ENCODE measurements at places on chromosomes 13 and 19.

GRCh38 chr19:49067554-49067953, 2.9 kb upstream of the NTF4 start:
- peaks cover 4% of the 10 kb centered on the region for H3K4me1 ChIP-seq
- H3K4me3 ChIP-seq: no peak overlapping the region
- H3K27me3 ChIP-seq: peaks cover 55% of the 10 kb centered on the region
- H3K36me3 ChIP-seq: peaks cover 9% of the 10 kb centered on the region
- H3K27ac ChIP-seq: no peak overlapping the region

GRCh38 chr13:43389983-43390382, 366.6 kb downstream of the DNAJC15 start:
- no peak overlapping the region for H3K27ac ChIP-seq
- H3K4me1 ChIP-seq: no peaks in the 10 kb centered on the region
- no peaks in the 10 kb centered on the region for H3K36me3 ChIP-seq
- no peak overlapping the region for H3K4me3 ChIP-seq
- peaks cover 7% of the 10 kb centered on the region for H3K27me3 ChIP-seq

DNA sequence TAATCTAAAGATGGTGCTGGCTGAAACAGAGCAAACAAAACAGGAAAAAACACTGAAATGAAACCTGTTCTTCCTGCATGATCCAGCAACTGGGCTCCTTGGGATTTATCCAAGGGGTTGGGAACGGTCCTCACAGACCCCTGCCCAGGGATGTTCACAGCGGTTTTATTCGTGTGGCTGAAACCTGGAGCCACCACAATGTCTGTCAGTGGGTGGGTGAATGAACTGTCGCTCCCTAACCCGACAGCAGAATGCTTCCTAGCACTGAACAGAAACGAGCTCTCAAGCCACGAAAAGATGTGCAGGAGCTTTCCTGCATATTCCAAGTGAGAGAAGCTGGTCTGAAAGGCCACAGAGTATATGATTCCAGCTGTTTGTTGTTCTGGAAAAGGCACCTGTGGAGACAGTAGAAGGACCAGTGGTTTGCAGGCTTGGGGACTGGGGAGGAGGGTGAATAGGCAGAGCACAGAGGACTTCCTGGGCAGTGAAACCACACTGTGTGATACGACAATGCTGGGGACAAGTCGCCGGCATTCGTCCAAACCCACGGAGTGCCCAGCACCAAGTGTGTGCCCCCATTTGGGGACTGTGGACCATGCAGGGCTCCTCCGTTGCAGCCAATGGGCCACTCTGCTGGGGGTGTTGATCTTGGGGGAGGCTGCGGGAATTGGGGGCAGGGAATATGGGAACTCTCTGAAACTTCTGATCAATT, 73.9 kb downstream of the TEX29 start:
- H3K4me1 ChIP-seq: peaks cover 4% of the 10 kb centered on the region
- H3K27me3 ChIP-seq: peaks cover 32% of the 10 kb centered on the region
- no peaks in the 10 kb centered on the region for H3K36me3 ChIP-seq
- no peak overlapping the region for H3K27ac ChIP-seq
- no peak overlapping the region for H3K4me3 ChIP-seq
- no peak for DNase-seq

GRCh38 chr19:16327501-16327900, 2.9 kb downstream of the KLF2 start:
- no peaks in the 10 kb centered on the region for H3K27me3 ChIP-seq
- peak overlapping the region; percentile 97 for H3K27ac ChIP-seq
- H3K4me1 ChIP-seq: peaks cover 48% of the 10 kb centered on the region
- DNase-seq: no peak

DNA sequence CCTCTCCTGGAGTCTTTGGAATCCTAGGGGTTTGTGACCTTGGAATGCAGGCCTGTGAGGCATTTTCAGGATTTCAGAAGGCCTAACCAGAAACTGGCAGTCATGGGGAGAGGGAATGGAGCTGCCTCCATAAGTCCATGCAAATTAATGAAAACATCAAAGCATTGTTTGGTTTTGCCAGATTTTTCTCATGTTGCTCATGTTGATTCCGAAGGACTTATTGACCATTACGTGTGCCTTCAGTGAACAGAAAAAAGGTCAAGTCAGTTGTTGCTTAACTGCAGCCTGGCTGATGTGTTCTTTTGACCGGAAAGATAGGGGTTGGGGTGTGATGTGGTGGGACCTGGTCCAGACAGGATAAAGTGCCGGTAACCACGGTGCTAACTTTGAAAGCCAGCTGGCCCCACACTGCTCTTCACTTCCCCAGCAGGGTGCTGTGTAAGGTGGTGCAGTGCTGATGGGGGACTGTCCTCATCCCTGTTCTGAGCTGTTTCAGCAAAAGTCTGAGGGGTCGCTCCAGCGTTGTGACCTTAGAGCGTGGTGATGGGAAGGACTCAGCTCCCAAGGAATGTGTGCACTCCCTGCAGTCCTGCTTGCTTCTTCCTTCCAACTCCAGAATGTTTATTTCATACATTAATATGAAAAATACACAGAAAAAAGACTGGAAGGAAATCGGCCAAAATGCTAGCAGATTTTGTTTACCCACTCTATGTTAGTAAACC, 3.5 kb downstream of the RNF113B start:
- DNase-seq: no peak
- H3K27ac ChIP-seq: no peak overlapping the region
- H3K4me1 ChIP-seq: no peaks in the 10 kb centered on the region
- H3K4me3 ChIP-seq: no peak overlapping the region

GRCh38 chr13:110265341-110265681, 41.6 kb downstream of the COL4A1 start:
- DNase-seq: no peak
- H3K36me3 ChIP-seq: no peaks in the 10 kb centered on the region
- no peak overlapping the region for H3K27ac ChIP-seq
- peaks cover 47% of the 10 kb centered on the region for H3K27me3 ChIP-seq

DNA sequence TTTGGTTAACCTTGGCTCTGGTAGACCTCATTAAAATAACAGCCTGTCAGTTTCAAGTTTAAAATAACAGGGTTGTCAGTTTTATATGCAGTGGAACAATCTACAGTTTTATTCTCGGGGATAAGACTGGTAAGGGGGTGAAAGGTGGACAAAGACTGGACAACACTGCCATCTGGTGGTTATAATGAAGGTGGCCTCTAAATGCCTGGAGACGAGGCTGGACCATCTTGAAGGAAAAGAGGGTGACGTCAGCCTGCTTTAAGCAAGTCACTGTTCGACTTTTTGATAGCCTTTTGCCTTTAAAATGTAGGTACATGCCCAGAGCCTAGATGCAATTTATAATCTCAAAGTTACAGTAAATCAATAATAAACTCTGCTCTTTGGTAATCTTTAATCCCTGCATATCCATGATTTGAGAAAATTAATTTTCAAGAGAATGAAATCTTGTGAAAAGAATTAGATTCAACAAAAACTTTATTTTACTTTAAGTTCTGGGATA, 117.0 kb downstream of the DCT start:
- H3K36me3 ChIP-seq: no peaks in the 10 kb centered on the region
- DNase-seq: peak; percentile 23
- no peak overlapping the region for H3K4me3 ChIP-seq
- peaks cover 28% of the 10 kb centered on the region for H3K27me3 ChIP-seq
- H3K4me1 ChIP-seq: no peaks in the 10 kb centered on the region
- H3K27ac ChIP-seq: no peak overlapping the region

- peaks cover 47% of the 10 kb centered on the region for H3K27me3 ChIP-seq
- no peaks in the 10 kb centered on the region for H3K36me3 ChIP-seq
- no peak for DNase-seq
- H3K4me1 ChIP-seq: peaks cover 6% of the 10 kb centered on the region
- no peak overlapping the region for H3K27ac ChIP-seq
- H3K4me3 ChIP-seq: peak overlapping the region; percentile 19
Observed at GRCh38 chr19:3882041-3882384, 1.5 kb downstream of the ATCAY start.

- no peaks in the 10 kb centered on the region for H3K4me1 ChIP-seq
- no peak overlapping the region for H3K4me3 ChIP-seq
- H3K27me3 ChIP-seq: peaks cover 34% of the 10 kb centered on the region
- no peaks in the 10 kb centered on the region for H3K36me3 ChIP-seq
Observed at GRCh38 chr13:29605860-29606526, 10.5 kb upstream of the SLC7A1 start.

- no peak overlapping the region for H3K4me3 ChIP-seq
- DNase-seq: no peak
- H3K27me3 ChIP-seq: no peaks in the 10 kb centered on the region
- H3K36me3 ChIP-seq: no peaks in the 10 kb centered on the region
- H3K4me1 ChIP-seq: no peaks in the 10 kb centered on the region
Observed at GRCh38 chr13:34076943-34077703, 259.2 kb downstream of the RFC3 start.

GRCh38 chr13:65631078-65631477, 1599.1 kb downstream of the PCDH9 start:
- no peaks in the 10 kb centered on the region for H3K4me1 ChIP-seq
- no peaks in the 10 kb centered on the region for H3K36me3 ChIP-seq
- no peak overlapping the region for H3K27ac ChIP-seq
- no peak for DNase-seq
- H3K27me3 ChIP-seq: no peaks in the 10 kb centered on the region
- no peak overlapping the region for H3K4me3 ChIP-seq

- H3K4me3 ChIP-seq: no peak overlapping the region
- no peak overlapping the region for H3K27ac ChIP-seq
- DNase-seq: no peak
- H3K27me3 ChIP-seq: peaks cover 7% of the 10 kb centered on the region
- H3K36me3 ChIP-seq: no peaks in the 10 kb centered on the region
Observed at GRCh38 chr13:113114511-113115362, 7.9 kb upstream of the F10 start.

DNA sequence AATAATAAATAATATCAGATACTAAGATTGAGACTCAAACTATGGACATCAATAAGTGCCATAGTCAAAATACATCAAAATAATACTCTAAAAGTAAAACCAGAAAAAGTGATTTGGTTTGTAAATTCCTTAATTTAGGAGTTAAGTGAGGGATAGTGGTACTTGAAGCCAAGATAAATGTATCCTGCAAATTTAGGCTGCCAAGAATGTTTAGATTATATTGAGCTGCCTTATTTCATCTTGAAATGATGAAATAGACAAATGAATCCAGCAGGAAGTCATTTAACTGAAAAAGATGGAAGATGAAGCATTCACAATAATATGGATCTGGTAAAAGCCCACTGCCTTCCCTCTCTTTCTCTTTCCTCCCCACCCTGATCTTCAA, 112.3 kb downstream of the LRCH1 start:
- H3K36me3 ChIP-seq: peaks cover 2% of the 10 kb centered on the region
- no peak for DNase-seq
- peak overlapping the region; percentile 90 for H3K27ac ChIP-seq

DNA sequence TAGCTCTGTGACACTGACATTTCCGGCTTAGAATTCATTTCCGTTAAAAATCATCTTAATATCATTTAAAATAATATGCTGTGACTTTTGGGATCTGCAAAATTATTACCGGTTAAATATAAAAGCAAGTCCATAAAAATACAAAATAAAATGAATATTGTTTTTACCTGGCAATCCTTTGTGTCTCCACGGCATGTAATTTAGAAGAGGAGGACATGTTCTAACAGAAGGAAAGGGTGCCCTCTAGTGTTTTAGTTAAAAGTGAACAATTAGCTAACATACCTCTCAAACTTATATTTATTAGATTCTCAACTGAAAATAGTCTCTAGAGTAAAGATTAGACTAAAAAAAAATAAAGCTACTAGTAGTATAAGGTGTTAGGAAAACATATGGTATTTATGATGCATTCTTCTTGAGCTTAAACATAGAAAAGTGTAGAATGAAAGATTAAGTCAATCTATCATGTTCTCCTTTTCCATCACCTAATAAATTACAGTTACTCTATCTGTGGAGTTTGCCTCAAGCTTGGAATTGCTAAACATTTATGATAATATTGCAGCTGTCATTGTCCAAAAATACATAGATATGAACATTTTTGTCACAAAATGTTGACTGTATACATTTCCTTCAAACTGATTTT, 676.7 kb upstream of the SPRY2 start:
- no peak for DNase-seq
- H3K36me3 ChIP-seq: no peaks in the 10 kb centered on the region
- H3K27ac ChIP-seq: no peak overlapping the region
- H3K4me3 ChIP-seq: no peak overlapping the region
- no peaks in the 10 kb centered on the region for H3K27me3 ChIP-seq

- no peak overlapping the region for H3K4me3 ChIP-seq
- H3K36me3 ChIP-seq: peaks cover 3% of the 10 kb centered on the region
- H3K27ac ChIP-seq: no peak overlapping the region
- no peaks in the 10 kb centered on the region for H3K4me1 ChIP-seq
- H3K27me3 ChIP-seq: no peaks in the 10 kb centered on the region
Observed at GRCh38 chr19:4447327-4448146, 10.1 kb downstream of the UBXN6 start.

DNA sequence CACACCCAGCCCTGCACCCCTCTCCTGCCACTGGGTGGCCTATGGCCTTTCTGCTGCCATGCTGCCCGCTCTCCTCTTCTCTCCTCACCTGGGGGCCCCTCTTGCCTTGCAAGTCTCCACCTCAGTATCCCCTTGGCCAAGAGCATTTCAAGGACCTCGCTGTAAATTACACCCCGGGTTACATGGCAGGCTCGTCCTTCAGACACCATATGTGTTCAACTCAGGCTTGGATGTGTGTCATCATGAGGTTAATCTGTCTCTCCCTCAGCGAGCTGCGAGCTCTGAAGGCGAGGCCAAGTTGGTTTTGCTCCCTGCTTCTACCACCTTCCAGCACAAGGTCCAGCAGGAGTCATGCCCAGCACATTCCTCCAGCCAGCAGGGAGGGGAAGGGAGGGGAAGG, 74.8 kb upstream of the TM9SF2 start:
- DNase-seq: no peak
- H3K36me3 ChIP-seq: no peaks in the 10 kb centered on the region
- peak overlapping the region; percentile 60 for H3K4me3 ChIP-seq
- H3K27me3 ChIP-seq: no peaks in the 10 kb centered on the region

GRCh38 chr13:65936249-65936648, 1293.9 kb downstream of the PCDH9 start:
- no peaks in the 10 kb centered on the region for H3K36me3 ChIP-seq
- H3K27ac ChIP-seq: no peak overlapping the region
- no peaks in the 10 kb centered on the region for H3K4me1 ChIP-seq
- no peak for DNase-seq
- no peaks in the 10 kb centered on the region for H3K27me3 ChIP-seq
